Fibroblast of the aortic adventitia (primary cell): ENCODE measurements at places on chromosomes 7 and 10. TPM values are rescaled to one million over a fixed set of nuclear protein-coding genes. Genes with fewer than 3 reads are reported as not detected.

Gene PON1
- not detected in 2 replicates for total RNA-seq

Gene TMEM130
- total RNA-seq, result 0.27 and 0.57 TPM in 2 replicates

Gene ZC3HAV1
- total RNA-seq, result 20.0 and 55.4 TPM in 2 replicates

Gene RADIL
- 0.25 and 1.4 TPM in 2 replicates for total RNA-seq

Gene UPK3B
- 0.16 and 0.18 TPM in 2 replicates for total RNA-seq

Gene PARD3
- total RNA-seq, result 42.1 and 86.8 TPM in 2 replicates
